ENCODE measurements at places on chromosomes 11 and 22.

DNA sequence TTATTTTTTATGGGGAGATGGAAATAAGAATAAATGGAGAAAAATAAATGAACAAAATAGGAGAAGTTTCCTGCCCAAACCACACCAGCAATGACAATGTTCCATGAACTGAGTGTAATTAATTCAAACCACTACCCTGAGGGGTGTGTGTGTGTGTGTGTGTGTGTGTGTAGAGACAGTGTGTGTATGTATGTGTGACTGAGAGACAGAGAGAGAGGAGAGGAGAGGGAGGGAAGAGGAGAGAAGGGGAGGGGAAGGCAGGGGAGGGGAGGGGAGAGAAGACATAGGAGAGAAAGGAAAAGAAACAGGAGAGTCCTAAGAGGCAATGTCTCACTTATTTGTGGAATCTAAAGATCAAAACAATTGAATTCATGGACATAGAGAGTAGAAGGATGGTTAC lies 65.0 kb upstream of the POU2AF1 start:
- DNase-seq = no peak

DNA sequence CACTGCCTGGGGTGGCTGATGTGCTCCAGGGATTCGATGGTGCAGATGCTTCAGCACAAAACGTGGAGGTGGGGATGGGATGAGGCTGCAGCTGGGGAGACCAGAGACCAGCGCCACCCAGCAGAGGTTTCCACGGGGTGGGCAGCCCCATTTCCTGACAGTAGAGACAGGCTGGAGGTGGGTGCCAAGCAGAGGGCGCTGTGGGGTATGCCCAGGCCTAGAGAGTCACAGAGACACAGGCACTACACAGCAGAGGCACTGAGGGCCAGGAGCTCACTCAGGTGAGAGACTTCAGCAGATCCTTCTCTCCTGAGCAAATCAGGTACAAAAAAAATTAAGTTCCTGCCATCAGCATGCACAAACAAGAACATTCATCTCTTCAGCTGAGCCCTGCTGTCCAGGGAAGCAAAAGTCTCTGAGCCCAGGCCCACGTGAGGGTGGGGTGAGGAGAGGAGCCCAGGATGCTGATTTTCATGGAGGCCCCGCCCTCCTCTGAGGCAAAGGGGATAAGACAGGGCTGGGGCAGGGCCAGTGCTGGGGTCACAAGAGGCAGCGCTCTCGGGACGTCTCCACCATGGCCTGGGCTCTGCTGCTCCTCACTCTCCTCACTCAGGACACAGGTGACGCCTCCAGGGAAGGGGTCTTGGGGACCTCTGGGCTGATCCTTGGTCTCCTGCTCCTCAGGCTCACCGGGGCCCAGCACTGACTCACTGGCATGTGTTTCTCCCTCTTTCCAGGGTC lies 53.1 kb downstream of the GGTLC2 start:
- DNase-seq = no peak

- DNase-seq = no peak
These were observed 10.4 kb downstream of the ADORA2A start for GRCh38 chr22:24437741-24438328.

DNA sequence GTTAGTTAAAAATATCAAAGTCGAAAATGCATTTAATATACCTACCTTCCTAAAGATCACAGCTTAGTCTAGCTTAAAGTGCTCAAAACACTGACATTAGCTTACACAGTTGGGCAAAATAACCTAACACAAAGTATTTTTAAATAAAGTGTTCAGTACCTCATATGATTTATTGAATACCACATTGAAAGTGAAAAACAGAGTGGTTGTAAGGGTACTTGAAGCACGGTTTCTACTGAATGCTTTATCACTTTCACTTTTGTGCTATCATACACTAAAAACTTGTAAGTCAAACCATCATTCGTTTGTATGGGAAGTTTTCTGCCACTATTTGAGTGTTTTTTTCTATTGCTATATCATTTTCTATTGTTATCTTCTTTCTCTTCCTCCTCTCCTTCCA lies 36.6 kb downstream of the ZBTB44 start:
- DNase-seq = no peak

DNA sequence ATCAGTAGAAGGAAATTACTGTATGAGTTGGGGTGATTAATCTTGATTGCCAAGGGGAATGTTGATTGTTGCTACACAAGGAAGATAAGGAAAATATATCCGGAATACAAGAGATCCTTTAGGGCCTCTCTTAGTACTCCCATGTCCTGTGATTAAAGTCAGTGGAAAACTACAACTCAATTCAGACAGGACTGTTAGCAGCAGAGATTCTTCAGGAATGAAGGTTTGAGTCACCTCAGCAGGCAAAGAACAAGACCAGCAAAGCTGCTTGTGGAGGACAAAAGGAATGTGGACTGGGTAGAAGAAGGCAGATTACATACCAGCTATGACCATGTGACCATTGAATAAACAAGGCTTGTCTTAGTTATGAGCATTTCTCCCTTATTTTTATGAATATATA lies 478.2 kb downstream of the BUD13 start:
- DNase-seq = no peak

GRCh38 chr22:46875089-46875488 lies 112.6 kb downstream of the TBC1D22A start:
- no peak for DNase-seq

DNA sequence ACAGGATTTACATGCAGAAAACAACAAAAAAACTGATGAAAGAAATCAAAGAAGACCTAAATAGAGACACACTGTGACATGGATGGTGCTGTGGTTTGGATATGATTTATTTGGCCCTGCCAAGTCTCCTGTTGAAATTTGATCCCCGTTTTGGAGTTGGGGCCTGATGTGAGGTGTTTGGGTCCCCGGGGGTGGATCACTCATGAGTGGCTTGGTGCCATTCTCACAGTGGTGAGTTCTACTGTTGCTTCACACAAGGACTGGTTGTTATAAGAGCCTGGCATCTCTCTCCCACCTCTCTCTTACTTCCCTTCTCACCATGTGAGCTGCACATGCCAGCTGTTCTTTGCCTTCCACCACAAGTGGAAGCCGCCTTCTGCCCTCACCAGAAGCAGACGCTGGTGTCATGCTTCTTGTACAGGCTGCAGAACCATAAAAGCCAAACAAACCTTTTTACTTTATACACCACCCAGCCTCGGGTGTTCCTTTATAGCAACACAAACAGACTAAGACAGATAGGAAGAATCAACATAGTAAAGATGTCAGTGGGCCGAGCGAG lies 7.8 kb upstream of the RTL6 start:
- DNase-seq = no peak

DNA sequence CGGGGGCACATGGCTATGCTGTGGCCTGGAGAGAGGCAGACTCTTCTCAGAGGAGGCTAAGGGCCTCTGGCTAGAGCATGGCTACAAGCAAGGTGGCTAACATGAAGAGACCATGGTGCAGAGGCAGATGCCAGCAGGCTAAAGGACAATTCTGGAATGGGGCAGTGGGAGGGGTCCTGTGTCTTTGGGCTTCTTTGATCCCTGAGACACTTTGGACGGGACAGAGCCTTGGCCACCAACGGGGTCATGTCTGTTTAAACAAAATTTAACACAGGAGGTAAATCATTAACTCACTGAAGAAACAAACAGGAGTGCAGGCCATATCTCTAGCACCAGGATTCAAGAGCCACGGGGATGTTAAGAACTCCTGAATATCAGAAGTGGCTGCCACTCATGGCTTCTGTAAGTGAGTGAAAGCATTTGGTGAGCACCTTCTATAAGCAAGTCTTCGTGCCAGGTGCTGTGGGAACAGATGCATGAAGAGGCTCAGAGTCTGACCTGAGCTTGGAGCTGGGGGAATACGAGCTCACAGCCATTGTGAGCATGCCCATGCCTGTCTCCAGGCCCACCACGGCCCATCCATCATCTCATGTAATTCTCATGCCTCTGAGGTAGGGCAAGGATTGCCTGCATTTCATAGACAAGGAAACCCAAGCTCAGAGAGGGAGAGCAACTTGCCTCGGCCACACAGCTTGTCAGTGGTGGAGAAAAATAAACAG lies 18.3 kb upstream of the ZNRF3 start:
- no peak for DNase-seq

- DNase-seq = peak; percentile 54
These were observed 4.6 kb downstream of the TMEM9B start for GRCh38 chr11:8959546-8960166.

DNA sequence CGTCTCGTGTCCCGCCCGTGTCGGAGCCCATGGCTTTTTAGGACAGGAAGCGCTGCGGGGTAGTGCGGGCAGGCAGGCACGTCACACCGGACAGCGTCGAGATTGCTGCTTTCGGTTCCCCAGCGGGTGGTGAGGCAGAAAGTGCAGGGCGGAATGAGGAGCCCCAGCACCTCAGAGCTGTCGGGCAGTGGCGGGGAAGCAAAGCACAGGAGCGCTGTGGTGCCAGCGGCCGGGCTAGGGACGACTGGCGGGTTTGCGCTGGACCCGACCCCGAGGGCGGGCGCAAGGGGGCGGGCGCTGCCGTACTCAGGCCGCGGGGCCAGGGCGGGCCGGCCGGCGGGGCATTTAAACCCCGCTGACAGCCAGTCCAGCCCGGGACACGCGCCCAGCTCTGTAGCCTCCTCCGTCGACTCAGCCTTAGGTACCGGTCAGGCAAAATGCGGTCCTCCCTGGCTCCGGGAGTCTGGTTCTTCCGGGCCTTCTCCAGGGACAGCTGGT lies at the start of gene SLC37A2:
Gene SLC37A2, plus strand, starts transcription at position 375 of the 498 bp plus-strand sequence. Its CDS starts 63 bp downstream, at position 438.
- DNase-seq = peak; percentile 69
